ENCODE measurements at places on chromosomes 12 and 14. TPM values are rescaled to one million over a fixed set of nuclear protein-coding genes. Genes with fewer than 3 reads are reported as not detected.

DNA sequence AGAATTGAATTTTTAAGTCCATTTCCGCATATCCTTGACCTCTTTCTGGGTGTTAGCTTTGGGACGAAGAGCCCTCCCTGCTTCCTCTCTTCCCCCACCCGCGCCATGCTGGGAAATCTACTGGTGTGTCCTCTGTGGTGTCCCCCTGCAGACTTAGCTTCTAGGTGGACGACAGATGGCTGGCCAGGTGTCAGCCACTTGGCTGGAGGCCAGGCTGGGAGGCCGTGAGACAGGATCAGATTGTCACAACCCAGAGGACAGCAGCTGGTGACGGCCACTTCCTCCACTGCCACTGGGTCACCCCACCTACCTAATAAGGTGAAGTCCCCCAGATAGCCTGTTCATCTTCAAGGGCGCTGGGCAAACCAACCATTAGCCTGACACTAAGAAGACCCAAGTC lies 13.3 kb upstream of the DTX1 start:
- DNase-seq = no peak

GRCh38 chr12:109089683-109090082 lies 3.6 kb downstream of the ALKBH2 start:
- DNase-seq = no peak

GRCh38 chr14:76761136-76761959 lies at the start of gene VASH1:
Gene VASH1 (plus strand): TSS chr14:76761468. CDS start chr14:76762822, 1,354 bp downstream.
- DNase-seq = peak; percentile 99

- DNase-seq = no peak
Observed at GRCh38 chr14:89280600-89280999, 136.4 kb downstream of the FOXN3 start.

DNA sequence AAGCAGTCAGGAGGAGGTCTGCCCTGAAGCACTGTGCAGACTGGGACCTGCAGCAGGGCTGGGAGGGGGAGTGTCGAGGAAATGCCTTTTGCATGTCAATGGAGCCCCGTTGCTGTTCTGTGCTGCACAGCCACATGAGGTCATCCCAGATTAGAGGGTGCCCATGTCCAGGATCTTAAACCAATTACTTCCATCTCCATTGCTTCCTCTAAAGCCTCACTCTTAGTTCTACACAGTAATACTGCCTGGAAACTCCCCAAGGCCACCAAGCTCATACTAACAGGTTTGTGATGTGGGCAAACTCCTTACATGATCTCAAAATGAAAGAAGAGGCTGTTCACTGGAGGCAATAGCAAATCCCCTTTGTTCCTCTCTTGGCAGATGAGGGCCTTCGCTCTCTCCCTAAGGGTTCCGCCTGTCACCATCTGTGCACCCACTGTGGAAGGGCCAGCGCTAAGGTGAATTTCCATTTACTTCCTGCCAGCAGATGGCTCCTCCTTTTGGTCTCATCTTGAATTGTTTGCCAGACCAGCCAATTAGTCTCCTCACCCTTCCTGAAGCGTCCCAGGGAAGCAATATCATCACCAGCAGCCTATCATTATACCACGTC lies 35.4 kb upstream of the LTA4H start:
- DNase-seq = no peak

- DNase-seq = no peak
Observed at GRCh38 chr14:91207008-91207407, 37.5 kb downstream of the GPR68 start.

DNA sequence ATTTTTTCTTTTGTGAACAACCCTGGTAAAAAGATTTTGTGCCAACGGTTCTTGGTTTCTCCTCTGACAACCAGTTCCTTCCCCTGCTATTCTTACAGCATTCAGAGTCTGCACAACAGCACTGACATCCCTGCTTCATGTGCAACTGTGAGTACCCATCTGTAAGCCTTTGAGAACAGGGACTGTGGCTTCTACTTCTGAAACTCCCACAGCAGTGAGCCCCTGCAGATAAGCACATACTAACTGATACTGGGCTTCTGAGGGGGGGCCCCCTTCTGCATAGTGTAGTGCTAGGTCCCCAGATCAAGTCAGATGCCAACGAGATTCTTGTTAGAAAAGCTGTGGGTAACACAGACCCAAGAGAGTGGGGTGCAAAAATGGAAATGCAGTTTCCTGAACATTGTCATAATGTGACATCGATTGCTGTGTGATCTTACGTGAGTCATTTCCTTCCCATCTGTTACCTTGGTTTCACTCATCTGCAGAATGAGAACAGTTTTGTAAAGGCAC lies 11.1 kb upstream of the NINJ2 start:
- DNase-seq = peak; percentile 68

DNA sequence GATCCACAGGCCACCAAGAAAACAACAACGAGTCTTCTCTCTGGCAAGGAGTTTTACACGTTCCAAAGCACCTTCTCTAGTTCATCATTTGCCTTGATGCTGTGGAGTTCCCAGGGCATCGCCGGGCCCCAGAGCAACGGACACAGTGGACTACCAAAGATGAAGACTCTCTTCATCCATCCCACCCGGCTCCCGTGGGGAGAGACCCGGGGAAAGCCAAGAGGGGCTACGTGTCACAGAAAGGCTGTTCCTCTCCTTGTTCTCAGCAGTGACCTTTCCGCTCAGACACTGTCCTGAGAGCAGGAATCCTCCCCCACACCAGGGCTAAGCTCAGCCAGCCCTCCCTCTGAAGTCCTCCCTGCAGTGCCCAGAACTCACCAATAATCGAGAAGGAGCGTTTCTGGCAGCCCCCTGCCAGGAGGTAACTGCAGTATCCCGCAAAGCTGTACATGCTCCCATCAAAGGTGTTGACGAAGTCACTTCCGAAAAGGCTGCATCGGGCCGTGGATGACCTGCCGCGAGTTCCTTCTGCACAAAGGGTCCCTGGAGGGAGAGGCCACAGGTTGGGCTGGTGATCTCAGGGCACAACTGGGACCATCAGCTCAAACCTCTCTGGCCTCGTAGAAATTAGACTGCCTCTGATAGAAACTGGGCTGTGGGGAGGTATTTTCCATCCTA lies 3.5 kb downstream of the VWF start:
- no peak for DNase-seq

DNA sequence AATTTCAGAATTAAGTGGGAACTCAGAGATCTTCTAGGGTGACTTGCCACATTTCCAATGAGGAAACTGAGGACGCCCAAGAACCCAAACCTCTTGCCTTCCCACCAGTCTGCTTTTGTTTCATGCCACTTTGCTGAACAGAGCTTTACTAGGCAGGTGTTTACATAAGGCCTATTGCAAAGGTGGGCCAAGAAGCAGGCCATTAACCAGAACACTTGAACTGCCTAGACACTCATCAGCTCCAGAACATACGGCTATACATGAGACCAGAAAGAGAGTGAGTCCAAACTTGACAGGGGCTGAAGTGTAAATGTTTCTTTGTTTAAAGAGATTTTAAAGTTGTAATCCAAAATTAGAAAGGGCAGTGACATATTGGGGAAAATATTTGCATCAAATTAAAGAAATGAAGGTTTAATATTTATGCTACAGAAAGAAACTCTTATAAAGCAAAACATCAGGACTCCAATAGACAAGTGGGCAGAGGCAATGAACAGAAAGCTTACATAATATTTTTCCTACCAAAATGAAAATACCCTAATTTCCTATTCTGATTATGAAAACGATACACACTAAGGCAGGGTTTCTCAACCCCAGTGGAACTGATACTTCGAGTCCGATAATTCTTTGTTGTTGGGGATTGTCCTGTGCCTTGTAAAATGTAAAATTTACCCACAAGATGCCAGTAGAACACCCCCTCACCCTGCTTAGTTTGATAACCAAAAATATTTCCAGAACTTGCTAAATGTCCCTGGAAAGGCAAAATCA lies 11.7 kb downstream of the BATF start:
- no peak for DNase-seq

DNA sequence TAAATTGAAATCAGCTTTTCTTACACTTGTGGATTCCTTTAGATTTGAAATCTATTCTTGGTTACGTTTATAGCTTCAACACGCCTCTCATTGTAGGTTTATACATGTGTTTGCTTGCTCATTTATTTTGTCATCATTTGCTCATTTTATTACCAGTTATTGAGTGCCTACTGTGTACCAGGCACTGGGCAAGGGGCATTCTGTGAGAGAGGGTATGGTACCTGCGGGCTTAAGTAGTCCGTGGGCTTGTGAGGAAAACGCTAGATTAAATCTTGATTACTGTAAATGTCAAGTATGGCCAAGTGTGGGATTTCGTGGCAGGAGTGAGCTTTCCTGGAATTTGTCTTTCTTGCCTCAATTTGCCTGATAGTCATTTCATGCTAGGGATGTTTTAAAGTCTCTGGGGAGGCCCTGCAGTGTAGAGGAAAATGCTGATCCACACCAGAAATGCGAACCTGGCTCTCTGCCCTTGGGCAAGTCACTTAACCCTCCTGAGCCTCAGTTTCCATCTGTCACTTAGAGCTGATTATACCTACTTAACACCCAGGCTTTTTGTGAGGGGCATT lies 92.7 kb downstream of the CACNA1C start:
- no peak for DNase-seq

DNA sequence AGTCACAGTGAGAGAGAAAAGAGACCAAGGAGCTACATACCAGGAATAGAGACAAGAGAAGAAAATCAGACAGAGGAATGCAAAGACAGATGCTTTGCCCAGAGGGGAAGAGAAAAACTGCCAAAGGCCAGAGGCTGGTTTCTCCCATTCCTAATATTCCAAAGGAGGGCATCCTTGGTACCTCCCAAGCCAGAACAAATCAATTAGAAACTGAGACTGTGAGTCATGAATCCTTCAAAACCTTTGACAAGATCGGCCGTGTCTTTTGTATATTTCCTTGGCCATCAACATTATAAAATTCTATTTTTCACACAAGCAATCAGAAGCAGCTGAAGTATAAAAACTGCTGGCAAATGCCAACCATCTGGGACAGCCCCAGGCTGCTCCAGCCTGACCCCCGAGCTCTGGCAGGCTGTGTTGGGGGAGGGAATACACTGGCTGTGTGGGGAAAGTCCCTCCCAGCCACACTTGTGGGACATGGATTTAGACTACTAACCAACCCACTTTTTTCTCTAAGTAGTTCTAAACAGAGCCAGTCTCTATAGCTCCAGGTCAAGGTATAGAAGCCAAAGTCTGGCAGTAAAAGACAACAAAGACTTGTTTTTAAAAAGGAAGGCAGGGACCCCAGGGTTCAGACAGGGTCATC lies 13.7 kb downstream of the POMT2 start:
- no peak for DNase-seq

DNA sequence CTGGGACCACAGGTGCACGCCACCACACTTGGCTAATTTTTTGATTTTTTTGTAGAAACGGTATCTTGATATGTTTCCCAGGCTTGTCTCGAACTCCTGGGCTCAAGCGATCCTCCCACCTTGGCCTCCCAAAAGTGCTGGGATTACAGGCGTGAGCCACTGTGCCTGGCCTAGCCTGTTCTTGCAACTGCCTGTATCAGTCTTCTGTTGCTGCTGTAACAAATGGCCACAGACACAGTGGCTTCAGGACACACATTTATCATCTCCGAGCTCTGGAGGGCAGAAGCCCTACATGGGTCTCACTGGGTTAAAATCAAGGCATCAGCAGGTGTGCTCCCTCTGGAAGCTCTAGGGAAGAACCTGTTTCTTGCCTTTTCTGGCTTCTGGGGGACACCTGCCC lies 79.9 kb upstream of the NCOR2 start:
- no peak for DNase-seq

DNA sequence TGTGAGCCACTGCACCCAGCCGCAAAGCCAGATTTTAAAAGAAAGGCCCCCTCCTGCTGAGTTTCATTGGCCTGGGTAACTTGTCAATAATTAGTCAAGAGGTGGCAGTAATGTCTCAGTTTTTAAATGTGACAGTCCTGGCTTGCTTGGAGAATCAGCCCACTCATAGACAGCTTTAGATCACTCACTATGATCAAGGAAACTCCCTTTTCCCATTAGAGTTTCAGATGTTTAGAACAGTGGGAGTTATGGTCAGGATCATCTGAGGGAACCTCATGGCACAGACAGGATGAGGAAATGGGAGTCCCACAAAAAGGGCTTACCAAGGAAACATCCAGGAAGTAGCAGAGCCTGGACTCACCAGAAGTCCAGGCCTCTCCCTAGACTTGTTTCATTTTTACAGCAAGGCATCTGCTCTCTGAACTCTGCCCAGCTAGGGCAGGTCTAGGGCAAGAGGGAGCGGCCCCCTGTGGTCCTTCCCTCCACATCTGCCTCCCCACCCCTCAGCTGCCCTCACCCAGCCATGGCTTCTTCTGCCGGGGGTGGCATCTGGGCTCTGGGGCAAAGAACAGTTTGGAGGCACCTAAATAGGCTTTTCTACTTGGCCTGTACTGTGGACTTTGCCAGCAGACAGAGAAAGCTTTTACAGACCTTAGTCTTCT lies 11.2 kb downstream of the BCL2L14 start:
- DNase-seq = peak; percentile 83

GRCh38 chr12:196436-196835 lies 17.5 kb downstream of the SLC6A12 start:
- no peak for DNase-seq

DNA sequence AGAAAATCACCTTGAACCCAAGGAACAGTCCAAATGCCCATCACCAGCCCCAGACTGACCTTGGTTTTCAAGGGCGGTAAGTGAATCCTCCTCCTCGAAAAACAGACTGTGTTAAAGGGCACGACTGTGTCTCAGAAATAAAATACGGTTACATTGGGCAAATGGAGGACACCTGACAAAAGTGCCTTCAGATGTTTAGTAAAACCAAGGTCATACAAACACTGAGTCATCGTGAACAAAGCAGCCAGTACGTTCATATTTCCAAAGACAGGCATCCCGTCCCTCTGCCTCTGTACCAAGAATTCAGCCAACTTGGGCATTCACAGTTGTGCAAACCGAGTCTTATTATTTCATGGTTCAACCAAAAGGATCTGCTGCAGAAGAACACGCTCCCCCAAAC lies 25.9 kb downstream of the FOXN3 start:
- DNase-seq = no peak

Gene NFATC4
- total RNA-seq = 101 TPM

Gene POTEG
- 0.36 TPM for total RNA-seq

Gene FBXO21
- total RNA-seq = 81.1 TPM

Gene GATC
- total RNA-seq = 20.0 TPM

Gene TAS2R50
- 6.2 TPM for total RNA-seq

Gene KIF5A
- total RNA-seq = 0.29 TPM

Gene NELL2
- not detected for total RNA-seq

Gene SLC6A15
- under 0.01 TPM for total RNA-seq

Gene FOXN4
- not detected for total RNA-seq

Gene SOX5
- total RNA-seq = 5.1 TPM

Gene PPP2R5C
- 101 TPM for total RNA-seq

Gene OR4E2
- not detected for total RNA-seq

Gene ESPL1
- total RNA-seq = 0.72 TPM

Gene STAB2
- total RNA-seq = not detected

Gene ZNF385A
- 0.88 TPM for total RNA-seq

Gene PRMT5
- 56.3 TPM for total RNA-seq

Gene USP44
- under 0.01 TPM for total RNA-seq

Gene HAL
- total RNA-seq = 0.29 TPM

Gene PLEKHD1
- total RNA-seq = under 0.01 TPM

All from osteoblast (primary cell).